ENCODE measurements at places on chromosomes 6 and 20. TPM values are rescaled to one million over a fixed set of nuclear protein-coding genes. Genes with fewer than 3 reads are reported as not detected.

- no peak for DNase-seq
Observed at GRCh38 chr6:15426901-15427300, 181.0 kb downstream of the JARID2 start.

DNA sequence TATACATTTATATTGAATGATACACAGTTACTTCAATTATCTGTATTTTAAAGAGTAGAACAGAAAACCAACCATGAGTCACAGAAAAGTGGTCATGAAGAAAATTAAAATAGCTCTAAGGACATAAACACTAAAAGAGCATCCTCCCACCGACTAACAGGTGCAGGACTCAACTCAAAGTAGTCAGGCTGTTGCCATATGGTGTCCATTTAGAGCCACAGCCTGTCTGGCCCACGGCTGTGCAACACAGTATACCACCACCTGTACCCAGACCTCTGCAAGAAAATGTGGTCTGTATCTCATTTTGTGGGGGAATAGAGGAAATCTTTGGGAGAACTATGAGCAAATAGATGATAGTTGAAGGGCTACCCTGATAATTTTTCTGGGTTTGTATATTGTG lies 449.8 kb upstream of the RNF217 start:
- no peak for DNase-seq

DNA sequence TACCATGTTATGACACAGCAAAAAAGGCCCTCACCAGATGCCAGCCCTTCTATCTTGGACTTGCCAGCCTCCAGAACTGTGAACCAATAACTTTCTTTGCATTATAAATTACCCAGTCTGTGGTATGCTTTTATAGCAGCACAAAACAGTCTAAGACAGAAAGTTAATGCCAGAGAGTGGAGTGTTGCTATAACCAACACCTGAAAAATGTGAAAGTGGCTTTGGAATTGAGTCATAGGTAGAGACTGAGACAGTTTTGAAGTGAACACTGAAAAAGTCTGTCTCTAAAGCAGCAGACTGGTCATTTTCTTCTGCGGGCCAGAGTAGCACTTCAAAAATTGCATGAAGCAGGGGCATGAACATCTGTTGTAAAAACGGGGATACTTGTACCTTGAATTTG lies 28.0 kb upstream of the ASIP start:
- DNase-seq = no peak

DNA sequence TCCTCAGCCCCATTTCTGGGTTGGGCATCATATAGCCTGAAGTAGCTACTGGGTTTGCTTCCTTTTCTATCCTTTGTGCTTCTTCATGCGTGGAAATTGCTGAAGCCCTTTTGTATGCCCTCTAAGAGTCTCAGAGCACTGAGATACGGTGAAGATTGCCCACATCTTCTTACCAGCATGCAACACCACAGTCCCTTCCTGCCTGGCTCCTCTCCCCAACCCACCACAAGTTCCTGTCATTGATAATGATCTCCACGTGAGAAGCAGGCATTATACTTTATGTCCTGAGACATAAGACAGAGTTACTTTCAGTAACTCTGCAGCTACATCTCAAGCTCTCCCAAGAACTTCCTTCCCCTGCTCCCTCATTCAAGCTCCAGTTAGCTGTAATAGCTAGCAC lies 15.8 kb upstream of the PLCB4 start:
- DNase-seq = no peak

GRCh38 chr6:76697585-76697984 lies 625.1 kb upstream of the IMPG1 start:
- no peak for DNase-seq

GRCh38 chr6:83707829-83708545 lies 914 bp downstream of the SNAP91 start:
- DNase-seq = no peak

DNA sequence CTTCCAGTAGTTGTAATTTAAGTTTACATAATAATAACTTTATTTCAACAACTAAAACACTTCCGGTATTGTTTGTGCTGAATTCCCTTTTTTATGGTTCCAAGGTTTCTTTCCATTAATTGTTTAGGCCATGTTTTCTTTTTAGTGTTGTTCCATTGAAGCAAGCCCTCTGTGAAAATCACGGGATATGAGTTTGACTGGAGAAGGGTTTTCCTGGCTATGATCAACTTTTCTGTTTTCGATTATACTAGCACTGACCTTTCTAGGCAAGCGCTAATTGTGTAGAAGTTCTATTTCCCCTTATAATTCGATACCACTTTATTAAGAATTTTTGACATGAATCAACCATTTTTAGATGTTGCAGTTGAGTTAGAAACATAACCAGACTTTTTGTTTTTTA lies 2.4 kb downstream of the LAMA2 start:
- no peak for DNase-seq

DNA sequence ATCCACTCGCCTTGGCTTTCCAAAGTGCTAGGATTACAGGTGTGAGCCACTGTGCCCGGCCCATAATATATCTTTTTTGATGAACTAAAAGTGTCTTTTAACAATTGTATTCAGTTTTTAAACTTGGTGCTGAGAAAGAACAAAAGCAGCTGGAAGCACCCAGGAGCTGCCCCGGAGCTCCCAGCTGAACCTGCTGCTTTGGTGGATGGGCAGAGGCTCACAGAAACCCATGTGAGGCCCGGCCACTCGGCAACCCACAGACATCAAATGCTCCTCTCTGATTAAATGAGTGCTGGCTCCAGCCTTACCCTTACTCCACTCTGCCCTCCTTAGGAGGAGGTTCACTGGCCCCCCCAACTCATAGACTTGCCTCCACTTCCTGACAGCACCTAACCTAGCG lies 59.4 kb upstream of the FRMD1 start:
- no peak for DNase-seq

DNA sequence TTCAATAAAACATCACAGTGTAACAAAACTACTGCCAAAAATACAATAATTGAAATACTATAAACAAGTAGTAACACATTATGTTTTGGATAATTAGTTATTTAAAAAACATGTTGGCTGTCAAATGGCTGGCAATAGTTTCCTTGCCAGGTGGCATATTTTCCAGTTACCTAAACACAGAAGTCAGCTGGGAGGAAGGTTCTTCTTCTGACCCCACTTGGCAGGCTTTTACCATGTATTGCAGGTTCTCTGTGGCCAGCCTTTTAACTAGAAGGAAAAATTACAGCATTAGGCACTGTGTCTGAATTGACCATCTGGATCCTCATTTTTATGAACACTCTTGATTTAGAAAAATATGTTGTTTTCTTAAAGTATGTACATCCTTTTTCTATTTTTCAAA lies 131.4 kb downstream of the MMS22L start:
- DNase-seq = no peak

DNA sequence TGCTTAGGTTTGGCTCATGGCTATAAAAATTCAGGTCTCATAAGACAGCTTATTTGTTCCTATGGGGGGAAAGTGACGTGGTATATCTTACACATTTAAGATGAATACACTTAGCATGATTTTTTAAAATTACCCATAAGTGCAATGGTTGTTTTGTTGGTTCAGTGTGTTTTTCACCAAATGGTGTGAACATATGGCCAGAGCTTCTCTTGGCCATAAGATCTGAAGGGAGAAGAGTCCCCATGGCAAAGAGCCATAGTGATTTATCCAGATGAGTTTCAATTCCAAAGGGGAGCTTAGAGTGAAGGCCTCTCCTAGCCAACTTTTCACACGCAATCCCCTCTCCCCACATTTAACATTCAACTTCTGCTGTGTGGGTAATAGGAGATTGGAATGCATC lies 107.6 kb downstream of the TMEM242 start:
- no peak for DNase-seq

DNA sequence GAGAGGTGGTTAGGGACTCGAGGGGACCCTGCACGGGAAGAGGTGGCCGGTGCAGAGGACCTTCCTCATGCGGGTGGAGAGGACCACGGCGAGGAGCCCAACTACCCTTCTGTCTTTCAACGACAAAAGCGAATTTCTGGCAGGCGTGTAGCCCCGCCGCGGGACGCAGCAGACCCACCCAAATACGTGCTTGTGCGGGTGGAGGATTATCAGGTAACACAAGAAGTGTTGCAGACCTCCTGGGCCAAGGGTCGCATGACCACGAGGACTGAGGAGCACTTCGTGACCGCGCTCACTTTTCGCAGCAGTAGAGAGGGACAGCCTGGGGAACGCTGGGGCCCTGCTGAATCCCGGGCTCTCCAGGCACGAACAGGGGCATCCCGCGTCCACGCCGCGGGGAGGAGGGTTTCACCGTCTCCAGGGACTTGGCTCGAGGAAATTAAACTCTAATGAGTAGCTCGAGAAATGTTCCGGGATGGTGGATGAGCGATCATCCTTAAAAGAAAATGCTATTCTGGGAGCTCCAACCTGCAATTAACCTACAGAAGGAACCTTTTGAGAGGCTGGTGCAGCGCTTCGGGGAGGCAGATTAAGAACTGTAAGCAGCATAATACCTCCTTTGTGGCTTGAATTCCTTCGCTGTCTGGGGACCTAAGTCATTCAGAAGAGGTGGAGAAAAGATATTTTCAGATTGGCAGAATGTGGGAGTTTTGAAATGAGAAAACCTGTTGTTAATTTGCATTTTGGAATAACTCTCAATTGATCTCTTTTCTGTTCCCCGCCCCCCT lies 804 bp downstream of the C6orf141 start:
- no peak for DNase-seq

GRCh38 chr6:24902782-24903181 lies 33.0 kb downstream of the RIPOR2 start:
- DNase-seq = no peak

DNA sequence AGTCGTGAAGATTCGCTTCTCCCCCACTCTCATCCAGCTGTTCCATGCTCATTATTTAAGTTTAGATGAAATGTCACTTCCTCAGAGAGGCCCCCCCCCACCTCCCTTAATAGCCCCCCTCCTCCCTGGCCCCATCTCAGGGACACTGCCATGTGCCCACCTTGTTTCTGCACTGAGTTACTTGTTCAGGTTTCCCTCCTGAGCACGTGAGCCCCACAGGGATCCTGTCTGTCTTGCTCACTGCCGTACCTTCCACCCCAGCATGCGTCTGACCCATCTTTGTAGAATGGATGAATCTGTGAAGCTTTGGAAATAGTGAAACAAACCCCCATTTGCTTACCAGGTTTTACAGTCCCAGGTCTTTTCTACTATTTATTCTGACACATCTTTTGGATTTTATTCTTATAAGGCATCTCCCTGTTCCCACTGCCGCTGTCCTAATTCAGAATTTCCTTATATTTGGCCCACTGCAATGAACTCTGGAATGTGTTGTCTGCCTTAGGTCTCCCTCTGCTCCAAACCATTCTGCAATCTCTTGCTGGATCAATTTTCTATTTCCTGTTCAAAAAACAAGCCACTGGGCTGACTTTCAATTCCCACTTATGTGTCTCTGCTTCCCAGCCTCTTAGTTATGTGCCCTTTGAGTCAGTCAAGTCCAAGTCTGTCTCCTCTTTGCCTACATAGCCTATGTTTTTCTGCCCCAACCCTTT lies 136.5 kb upstream of the ECI2 start:
- DNase-seq = no peak

DNA sequence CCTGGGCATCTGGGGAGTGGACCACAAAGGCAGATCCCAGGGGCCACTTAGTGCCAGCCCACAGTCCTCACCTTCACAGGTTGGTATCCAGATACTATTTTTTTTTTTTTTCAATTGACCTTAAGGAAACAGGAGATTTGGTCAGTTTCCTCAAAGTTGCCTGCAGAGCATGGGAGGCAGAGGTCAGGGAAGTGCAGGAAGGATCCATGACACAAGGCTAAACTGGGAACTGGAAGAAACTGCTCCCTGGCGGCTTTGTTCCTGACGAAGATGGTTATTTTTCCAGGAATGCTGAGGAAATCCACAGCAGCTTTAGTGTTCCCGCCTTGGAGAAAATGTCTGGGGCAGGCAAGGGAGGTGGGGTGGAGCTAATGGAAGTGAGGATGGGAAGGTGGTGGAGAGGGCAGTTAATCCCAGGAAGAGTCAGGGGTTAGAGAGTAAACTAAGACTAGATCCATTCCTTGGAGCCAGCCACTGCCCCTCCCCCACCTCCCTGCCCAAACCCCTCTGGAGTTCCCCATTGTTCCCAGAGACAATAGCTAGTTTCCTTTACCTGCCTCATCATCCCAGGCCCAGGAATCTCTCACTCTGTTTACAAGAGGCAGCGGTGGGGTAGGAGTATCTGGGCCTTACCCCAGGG lies 14.3 kb upstream of the MYMX start:
- no peak for DNase-seq

- no peak for DNase-seq
Observed at GRCh38 chr20:50395251-50395729, 114.9 kb upstream of the PTPN1 start.

DNA sequence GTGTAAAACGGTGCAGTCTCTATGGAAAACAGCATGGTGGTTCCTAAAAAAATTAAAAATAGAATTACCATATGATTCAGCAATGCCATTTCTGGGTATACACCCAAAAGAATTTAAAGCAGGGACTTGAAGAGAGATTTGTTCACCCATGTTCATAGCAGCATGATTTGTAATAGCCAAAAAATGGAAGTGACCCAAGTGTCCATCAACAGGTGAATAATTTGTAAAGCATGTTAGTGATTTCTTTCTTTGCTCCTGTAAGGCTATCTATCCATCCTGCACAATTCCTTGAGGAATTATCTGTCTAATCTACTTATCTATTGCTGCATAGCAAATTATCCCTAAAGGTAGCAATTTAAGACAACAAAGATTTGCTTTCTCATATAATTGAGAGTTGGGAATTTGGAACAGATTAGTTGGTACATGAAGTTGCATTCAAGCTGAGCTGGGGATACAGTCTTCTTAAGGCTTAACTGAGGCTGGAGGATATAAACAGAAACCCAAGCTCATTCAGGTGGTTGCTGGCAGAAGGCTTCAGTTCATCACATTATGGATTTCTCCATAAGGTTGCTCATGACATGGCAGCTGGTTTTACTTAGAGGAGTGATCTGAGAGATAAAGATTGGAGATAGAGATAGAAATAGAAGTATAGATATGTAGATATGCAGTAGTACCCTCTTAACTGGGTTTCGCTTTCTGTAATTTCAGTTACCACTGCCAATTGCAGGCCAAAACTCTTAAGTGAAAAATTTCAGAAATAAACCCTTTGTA lies 62.0 kb downstream of the IL22RA2 start:
- no peak for DNase-seq

- no peak for DNase-seq
Observed at GRCh38 chr6:148136586-148136985, 206.1 kb upstream of the SASH1 start.

DNA sequence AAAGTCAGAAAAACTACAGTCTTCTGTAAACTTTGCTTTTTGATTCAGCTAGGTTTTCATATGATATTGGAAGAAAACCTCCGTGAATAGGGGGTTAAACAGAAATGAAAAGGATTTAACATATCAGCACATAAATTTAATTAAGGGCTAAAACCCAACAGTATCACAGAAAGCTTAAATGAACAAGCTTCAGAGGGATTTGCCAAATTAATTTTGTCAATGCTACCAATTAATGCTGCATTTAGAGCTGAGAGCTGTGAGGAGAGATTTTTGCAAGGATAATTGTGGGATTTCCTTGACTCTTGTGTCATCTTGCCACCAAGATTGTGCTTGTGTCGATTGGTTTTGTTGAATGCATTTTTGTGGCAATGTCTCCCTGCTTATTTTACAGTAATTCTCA lies 379.9 kb downstream of the CD109 start:
- DNase-seq = no peak

GRCh38 chr6:157203764-157204163 lies 119.6 kb downstream of the TMEM242 start:
- no peak for DNase-seq

GRCh38 chr6:22366214-22366613 lies 69.4 kb upstream of the PRL start:
- DNase-seq = no peak

- DNase-seq = no peak
Observed at GRCh38 chr6:111013144-111013915, 31.5 kb downstream of the RPF2 start.

The RRAGD gene
- 22.1 TPM for total RNA-seq

The GNAS-AS1 gene
- total RNA-seq = 1.5 TPM

The ZNF391 gene
- 7.1 TPM for total RNA-seq

The ADGRF1 gene
- total RNA-seq = 0.09 TPM

The ARHGAP40 gene
- total RNA-seq = not detected

The KCNG1 gene
- total RNA-seq = 3.5 TPM

Measured in sciatic nerve (tissue), 2 donors.